NCI-H1105 treated with DMSO at 0.1 percent for 48 hours (cell line): ENCODE measurements at places on chromosomes 1 and 21.

DNA sequence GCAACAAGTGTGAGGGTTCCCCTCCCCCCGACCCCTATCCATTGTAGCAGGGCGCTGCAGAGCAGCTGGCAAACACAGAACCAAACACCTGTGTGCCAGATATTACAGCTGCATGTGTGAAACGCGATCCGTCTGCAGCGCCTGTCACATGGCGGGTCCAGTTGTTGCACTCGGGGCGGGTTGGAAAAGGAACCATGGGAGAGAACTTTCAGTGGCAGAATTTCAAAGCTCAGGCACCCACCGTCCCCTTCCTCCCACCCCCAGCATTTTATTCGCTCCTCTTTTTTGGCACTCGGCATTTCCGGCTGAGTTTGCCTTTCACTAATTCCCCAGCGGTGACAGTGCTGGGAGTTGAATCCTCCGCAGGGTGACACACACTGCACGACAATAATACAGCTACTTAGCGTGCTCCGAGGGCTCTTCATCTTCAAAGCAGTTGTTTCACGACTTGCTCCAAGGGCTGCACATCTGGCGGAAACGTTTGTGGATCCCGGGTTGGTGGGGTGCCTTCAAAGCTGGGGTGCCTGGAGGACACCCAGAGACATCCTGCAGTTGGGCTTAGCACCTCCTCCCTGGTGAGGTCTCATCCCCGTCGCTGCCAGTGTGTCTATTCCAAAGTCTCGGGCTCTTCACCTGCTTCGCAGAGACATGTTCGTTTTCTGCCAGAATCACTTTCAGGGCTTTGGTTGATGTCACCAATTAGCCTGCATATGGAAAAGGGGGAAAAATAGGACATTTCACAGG is 180.7 kb downstream of the ZBTB18 start:
- DNase-seq = peak; percentile 70

- DNase-seq = no peak
Measured at GRCh38 chr1:47593013-47593568, 155.2 kb downstream of the FOXD2 start.

- DNase-seq = no peak
Measured at GRCh38 chr1:191176131-191176530, 698.5 kb upstream of the BRINP3 start.

GRCh38 chr1:90561911-90562310 is 155.2 kb downstream of the BARHL2 start:
- no peak for DNase-seq

DNA sequence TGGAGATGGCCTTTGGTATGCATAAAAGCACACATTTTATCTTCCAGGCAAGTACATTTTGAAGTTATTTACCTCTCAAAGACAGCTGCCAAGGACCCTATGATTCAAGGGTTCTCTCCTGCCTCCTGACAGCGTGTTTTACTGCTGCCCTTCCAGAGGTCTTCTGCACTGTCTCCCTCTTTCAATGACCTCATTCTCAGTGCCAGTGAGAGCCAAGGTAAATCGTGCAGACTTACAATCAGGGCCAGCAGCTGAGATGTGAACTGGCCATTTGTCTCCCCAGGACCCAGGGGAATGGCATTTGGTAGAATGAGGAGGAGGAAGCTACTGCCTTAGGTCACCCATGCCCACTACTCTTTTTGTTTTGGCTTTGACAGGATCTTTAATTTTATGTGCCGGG is 84.2 kb upstream of the FGGY start:
- DNase-seq = no peak

GRCh38 chr1:207221934-207222351 is 99.5 kb upstream of the CD55 start:
- no peak for DNase-seq

- DNase-seq = no peak
Measured at GRCh38 chr1:172926070-172926469, 124.7 kb downstream of the TNFSF18 start.

DNA sequence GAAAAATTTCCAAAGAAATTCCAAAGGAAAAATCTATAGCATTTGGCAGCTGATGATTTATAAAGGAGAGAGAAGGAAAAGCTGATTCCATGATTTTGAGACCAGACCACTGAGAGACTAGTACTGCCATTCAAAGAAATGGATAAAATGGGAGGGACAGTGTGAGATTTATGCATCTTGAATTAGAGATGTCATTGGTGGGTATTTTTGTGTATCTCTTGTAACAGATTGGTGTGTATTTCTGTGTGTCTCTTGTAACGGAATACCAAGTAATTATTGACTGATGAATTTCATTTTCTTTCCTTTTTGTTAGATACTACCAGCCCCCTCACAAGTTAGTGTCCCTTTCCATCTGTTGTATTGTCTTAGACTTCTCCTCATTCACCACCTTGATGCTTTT is 102.2 kb downstream of the OLFML2B start:
- no peak for DNase-seq

GRCh38 chr1:48233666-48234485 is 11.4 kb downstream of the SLC5A9 start:
- DNase-seq = no peak

DNA sequence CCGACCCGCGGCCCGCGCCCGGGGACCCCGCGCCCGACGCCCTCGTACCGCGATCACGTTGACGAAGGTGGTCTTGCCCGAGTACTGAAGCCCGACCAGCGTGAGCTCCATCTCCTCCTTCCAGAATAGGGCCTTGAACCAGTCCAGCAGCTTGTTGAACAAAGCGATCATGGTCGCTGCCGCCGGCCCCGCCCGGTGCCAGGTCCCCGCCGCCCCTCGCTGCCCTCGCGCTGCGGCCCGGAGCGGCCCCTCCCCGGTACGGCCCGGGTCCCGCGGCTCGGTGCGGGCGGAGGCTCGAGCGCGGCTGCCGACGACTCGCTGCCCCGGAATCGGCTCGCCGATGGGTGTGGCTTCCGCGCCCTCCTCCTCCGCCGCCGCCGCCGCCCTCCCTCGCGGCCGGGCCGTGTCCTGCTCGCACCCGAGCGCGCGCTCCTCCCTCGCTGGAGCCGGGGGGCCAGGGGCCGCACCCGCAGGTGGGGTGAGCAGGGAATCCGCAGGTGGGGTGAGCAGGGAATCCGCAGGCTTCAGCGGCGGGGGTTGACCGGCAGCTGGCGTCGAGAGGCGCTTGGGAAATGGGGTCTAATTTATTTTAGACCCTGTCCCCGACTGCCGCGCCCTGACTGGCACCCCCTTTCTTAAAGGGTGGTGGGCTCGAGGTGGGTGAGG is at the start of gene ARL8A:
Gene ARL8A (minus strand): TSS at position 336 of the 666 bp plus-strand sequence. CDS start 165 bp downstream, at position 171.
- peak; percentile 64 for DNase-seq

DNA sequence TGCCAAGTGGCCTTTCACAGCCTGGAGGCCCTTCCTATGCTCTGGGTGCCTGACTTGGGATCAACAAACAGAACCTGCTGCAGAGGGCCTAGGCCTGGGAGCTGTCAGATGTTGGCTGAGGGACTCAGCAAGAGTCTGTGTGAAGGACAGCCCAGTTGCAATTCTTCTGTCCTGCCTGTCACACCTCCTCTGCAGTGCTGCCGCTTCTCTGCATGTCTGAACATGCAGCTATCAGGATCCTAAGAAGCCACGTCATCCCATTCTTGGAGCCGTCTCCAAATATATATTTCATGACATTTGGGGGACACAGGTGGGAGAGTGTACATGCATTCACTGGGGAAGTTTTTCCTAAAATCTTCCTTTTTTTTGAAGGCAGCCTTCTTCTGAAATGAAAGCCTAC is 8.6 kb downstream of the FCAMR start:
- DNase-seq = no peak

DNA sequence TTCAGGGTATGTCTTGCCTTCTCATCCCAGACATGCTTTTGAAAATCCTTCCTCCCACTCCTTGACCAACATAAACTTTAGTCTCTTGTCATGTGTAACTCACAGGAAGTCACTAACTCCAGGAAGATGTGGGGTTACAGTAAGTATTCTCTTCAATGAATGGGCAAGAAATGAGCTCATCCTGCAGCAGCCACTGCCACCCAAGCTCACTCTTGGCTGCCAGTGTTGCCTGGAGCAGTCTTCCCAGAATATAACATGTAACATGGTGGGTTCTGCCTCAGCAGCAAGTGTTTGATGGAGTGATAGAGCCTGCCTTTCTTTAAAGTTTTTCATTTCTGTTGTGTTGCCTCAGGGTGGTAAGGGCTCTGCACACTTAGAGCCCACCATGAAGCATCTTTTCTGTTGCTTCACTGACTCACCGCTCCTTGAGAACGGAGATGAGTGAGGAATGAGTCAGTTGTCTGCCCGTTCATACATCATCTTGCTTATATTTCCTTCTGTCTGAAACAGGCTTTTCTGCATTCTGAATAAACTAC is 187.0 kb downstream of the TPR start:
- DNase-seq = no peak

- no peak for DNase-seq
Measured at GRCh38 chr1:147051136-147051535, 113.0 kb downstream of the NBPF12 start.

GRCh38 chr1:29426701-29427279 is 190.5 kb downstream of the PTPRU start:
- peak; percentile 98 for DNase-seq

DNA sequence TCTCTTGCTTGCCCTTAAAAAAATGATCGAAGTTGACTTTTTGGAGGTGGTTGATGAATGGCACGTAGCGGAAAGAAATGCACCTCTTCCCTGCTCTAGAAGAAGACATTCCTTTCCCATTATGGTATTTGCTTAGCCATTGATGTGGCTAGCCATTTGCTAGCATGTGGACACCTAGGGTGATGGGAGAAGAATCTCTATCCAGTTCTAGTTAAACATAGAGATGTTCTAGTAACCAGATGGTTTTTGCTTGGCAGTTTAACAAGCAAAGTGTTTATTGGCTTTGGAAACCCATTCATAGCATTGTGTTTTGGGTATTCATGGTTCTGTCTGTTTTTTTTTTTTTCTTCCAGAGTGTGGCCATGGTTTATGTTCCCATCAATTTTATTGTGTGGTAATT is 78.9 kb downstream of the KCNJ6 start:
- DNase-seq = no peak

DNA sequence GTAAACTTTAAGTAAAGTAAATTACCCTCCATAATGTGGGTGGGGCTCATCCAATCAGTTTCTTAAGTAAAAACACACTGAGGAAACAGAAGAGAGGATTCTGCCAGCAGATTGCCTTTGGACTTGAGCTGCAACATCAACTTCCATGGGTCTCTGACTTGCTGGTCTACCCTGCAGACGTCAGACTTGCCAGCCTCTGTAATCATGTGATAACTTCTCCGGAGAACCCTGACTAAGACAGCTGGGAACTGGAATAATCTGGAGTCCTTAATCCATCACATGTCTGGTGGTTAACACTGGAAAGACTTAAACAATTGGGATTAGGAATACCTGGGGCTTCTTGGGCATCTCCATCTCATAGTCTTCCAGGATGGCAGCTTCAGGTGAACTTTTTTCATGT is 13.2 kb upstream of the CEP350 start:
- no peak for DNase-seq

- no peak for DNase-seq
Measured at GRCh38 chr1:210655511-210655910, 326.8 kb downstream of the HHAT start.

GRCh38 chr1:87000460-87000859 is 86.0 kb downstream of the HS2ST1 start:
- no peak for DNase-seq

- DNase-seq = no peak
Measured at GRCh38 chr1:203463469-203464062, 12.0 kb upstream of the PRELP start.

DNA sequence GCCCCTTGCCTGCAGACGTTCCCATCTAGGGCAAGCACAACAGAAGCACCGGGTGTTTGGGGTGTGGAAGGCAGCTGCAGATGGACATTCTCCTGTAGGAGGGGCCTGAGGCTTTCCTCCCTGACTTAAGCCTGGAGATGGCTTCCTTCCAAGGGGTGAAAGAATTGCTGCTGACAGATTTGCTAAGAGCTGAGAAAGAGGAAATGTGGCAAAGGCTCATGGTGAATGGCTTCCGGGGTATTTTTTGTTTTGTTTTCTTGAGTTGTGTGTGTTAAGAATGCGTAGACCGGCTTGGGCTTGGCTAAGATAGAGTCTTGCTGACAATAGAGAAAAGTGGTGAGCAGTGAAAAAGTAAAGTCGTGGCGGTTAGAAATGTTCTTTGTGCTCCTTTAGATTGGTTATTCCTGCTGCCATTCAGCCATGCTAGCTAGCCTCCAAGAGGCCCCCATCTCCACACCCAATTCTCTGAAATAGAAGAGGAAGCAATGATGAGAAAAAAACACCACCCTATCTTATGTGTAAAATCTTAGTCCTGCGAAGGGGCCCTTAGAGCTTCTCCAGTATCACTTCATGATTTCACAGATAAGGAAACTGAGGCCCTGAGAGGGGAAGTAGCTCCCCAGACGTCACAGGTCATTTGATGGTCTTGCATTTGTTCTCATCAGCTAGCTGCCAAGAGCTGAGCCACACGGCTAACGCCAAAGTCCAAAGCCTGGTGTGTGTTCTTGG is 36.9 kb downstream of the EIF2D start:
- DNase-seq = peak; percentile 33

- no peak for DNase-seq
Measured at GRCh38 chr1:53148123-53148522, 5.7 kb upstream of the SLC1A7 start.

- DNase-seq = no peak
Measured at GRCh38 chr21:42579456-42580075, 65.9 kb downstream of the SLC37A1 start.

DNA sequence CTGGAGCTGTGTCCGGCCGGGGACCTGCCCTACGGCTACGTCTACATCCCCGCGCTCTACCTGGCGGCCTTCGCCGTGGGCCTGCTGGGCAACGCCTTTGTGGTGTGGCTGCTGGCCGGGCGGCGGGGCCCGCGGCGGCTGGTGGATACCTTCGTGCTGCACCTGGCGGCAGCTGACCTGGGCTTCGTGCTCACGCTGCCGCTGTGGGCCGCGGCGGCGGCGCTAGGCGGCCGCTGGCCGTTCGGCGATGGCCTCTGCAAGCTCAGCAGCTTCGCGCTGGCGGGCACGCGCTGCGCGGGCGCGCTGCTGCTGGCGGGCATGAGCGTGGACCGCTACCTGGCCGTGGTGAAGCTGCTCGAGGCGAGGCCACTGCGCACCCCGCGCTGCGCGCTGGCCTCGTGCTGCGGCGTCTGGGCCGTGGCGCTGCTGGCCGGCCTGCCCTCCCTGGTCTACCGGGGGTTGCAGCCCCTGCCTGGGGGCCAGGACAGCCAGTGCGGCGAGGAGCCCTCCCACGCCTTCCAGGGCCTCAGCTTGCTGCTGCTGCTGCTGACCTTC is 412 bp downstream of the GPR25 start:
- no peak for DNase-seq

GRCh38 chr21:42941696-42942085 is 16.3 kb upstream of the ERVH48-1 start:
- DNase-seq = no peak

- DNase-seq = no peak
Measured at GRCh38 chr1:203461717-203462116, 13.9 kb upstream of the PRELP start.

- DNase-seq = no peak
Measured at GRCh38 chr1:202725526-202725925, 15.3 kb upstream of the SYT2 start.
